ENCODE measurements at places on chromosomes 4 and X. TPM values are rescaled to one million over a fixed set of nuclear protein-coding genes. Genes with fewer than 3 reads are reported as not detected.

Gene SMIM10
- total RNA-seq, result not detected

Gene XAGE3
- not detected for total RNA-seq

- no peak overlapping the region for H3K4me3 ChIP-seq
- no peak for DNase-seq
- H3K36me3 ChIP-seq, result peaks cover 6% of the 10 kb centered on the region
Measured at GRCh38 chrX:150700107-150700506, 6.9 kb downstream of the MTMR1 start.

Gene DNAJB14
- total RNA-seq, result 74.5 TPM
